ENCODE measurements at places on chromosomes 11 and 22.

DNA sequence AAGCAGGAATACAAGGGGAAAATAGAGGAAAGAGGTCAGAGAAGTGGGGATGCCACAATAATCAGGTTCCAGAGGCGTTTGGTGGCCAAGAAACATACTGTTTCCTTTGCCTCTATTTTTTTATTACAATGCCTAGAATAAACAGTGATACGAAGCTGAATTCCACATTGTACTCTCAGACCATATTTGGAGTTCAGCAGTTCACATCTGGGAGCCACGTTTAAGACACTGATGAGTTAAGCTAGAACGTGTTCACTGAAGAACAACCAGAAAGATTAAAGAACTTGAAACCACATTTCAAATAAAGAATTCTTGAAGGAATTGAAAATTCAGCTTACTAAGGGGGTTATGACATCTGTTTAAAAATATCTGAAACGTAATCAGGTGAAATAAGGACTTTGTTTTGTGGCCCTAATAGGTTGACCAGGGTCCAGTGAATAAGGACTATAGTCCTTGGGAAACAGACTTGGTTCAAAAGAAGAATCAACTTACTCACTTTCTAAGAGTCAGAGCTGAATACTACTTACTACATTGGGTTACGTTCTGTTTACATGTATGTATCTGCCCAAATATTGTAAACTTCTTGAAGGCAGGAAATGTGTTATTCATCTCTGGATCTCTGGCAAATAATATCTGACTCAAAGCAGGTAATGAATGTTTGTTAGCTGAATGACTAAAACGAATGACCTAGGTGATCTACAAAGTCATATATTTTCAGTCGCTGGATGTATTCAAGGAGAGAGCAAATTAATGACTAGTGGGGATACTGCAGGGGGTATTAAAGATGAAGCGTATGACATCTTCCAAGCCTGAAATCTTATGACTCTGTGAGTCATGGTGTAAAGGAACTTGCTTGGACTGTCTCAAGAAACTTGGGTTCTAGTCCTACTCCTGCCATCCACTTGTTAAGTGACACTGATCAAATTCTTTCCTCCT is 247.0 kb upstream of the NARS2 start:
- DNase-seq, result peak; percentile 66

GRCh38 chr11:126063507-126063852 is 814 bp upstream of the CDON start:
- DNase-seq, result no peak

GRCh38 chr11:35322318-35322979 is 96.9 kb downstream of the SLC1A2 start:
- DNase-seq, result no peak

GRCh38 chr11:67463680-67464410 is 5.2 kb downstream of the TMEM134 start:
- no peak for DNase-seq

DNA sequence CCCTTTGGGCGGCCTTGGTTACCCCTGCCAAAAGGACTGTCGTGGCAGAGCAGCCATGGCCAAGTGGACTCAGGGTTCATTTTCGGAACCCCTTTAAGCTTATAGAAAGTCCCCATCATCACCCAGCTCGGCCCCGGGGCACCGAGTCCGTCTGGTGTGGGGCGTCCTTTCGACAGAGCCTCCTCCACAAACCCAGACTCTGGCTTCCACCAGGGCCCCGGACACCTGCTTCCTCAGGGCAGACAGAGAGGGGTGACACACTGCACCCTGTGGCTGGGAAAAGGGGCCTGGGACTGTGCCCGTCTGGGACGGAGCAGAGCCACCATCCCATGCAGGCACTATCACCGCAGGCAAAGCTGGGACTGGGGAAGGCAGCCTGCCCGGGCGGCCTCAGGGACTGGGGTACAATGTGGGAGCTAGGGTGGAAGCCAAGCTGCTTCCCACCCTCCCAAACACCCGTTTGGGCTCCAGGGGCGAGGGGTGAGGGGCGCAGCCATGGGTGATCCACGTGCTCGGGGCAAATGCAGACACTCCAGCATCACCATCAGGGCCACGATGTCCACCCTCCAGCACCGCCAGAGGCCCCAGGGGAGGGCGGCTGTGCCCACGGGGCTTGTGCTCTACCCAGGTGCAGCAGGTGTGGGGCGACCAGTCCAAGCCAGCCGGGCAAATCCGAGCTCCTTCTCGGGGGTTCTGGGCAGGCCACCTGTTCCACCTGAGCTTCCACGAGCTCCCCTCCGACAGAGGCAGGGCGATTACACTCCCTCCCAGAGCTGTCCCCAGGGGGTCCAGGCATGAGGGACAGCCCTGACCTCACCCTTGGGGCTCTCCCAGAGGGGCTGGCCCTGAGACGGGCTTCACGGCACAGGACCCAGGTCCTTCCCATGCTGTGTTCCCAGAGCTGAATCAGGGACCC is 11.7 kb upstream of the MRPL23 start:
- DNase-seq, result no peak

DNA sequence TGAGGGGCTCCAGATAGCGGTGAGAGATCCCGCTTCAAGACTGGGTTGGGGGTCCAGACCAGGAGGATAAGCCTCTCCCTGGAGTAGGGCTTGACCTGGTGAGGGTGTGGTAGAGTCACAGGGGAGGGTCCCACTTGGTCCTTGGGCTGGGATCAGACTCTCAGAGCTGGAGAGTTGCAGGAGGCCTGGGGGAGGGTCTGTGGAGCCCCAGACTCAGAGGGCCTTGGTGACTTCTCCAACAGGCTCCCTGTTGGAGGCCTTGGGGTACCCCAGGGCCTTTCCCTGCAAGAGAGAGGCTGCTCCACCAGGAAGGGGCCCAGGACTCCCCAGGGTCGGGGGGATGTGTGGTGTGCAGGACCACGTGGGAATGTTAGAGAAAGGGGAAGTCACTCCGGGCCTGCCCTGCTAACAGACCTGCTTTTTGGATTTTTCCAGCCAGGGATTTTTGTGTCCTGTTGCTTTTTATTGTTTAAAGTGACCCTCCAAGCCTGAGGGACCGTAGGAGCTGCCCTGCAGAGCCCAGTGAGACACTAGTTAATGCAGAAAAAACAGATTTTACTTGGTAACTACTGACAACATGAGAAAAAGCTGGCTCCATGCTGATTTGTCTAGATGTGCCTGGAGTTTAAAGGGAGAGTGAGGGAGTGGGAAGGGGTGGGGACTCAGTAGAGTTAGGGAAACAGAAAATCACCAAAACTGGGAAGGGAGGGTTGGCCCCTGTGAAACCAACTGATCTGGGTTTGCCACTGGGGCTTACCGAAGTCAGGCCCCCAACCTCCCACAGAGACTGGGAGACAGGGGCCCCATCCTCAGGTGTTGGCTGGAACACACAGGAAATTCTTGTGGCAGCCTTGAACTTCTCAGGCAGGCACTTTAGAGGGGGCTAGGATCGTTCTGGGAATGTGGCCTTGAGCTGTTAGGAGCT is 801 bp upstream of the TXNRD2 start:
- peak; percentile 58 for DNase-seq

DNA sequence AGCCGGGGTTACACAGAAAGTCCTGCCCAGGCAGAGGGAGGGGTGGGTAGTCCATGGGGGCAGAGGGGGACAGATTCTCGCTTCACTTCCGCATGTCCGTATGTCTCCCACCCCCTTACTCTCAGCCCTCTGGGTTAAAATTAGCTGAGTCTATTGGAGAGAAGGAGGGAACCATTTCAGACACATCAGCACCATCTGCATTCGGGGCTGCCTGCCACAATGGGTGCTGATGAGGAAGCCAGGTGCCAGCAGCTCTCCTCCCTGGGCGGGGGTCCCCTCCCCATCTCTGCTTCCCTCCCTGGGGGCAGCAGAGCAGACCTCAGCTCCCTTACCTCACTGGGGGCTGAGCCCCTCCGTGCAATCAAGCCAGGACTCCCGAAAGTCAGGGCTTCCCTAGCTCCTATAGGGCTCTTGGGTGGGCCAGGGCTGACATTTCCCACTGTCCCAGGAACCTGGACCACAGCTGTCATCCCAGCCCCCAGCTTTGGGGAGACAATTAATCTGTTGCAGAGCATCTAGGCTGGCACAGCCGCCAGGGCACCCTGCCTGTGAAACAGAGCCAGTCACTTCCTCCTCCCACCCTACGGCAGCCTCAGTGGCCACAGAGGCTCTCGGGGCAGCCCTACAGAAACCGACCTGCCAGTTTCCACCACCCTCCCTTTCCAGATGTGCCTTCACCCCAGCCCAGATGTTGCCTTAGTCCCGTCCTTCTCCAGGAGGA is 67.3 kb downstream of the PDE2A start:
- DNase-seq, result no peak

GRCh38 chr11:118168751-118169150 is 7.7 kb downstream of the SCN2B start:
- DNase-seq, result no peak

DNA sequence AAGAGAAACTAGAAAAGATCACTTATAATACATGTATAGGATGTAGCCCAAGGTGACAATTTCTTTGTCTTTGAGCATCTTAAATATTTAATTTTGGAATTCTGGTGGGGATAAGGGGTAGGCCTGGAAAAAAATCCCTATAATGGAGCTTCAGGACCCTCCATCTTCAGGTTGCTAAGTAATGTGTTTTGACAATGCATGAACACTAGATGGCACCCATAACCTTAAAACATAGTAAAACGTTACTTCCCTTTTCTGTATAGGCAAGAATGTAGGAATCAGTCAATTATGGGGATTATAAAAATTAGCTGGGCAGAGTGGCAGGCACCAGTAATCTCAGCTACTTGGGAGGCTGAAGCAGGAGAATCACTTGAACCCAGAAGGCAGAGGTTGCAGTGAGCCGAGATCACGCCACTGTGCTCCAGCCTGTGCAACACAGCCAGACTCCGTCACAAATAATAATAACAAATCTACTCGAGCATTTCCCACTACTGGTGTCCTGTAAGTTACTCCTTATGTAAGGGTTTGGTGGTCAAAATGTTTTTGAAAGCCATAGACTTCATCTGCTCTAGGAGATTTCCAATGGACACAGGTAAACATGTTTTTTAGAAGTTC is 541.9 kb upstream of the CCDC90B start:
- DNase-seq, result peak; percentile 57

DNA sequence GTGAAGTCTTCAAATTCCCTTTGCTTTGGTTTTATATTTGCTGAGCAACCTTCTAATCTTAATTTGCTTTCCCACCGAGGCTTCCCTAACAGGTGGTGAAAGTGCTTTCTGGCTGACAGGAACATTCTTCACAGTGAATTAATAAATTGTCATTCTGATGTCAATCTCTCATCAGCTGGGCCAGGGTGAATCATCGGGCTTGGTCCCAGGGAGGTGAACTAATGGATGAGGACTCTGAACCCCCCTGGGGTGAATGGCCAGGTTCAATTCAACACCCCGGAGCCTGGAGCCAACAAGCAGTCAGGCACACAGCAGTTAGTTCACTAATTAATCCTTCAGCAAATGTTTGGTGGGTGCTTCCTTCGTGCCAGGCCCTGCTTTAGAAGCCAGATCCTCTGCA is 155.4 kb upstream of the PDGFD start:
- DNase-seq, result no peak

- DNase-seq, result no peak
Measured at GRCh38 chr11:86003654-86004053, 65.2 kb downstream of the PICALM start.

GRCh38 chr11:111729071-111729830 is 36.9 kb downstream of the PPP2R1B start:
- DNase-seq, result no peak

GRCh38 chr22:17787241-17787640 is 13.0 kb upstream of the BID start:
- DNase-seq, result peak; percentile 48

- no peak for DNase-seq
Measured at GRCh38 chr22:27312966-27313855, 488.3 kb downstream of the MN1 start.

- no peak for DNase-seq
Measured at GRCh38 chr11:111532365-111532709, 8.2 kb upstream of the LAYN start.

DNA sequence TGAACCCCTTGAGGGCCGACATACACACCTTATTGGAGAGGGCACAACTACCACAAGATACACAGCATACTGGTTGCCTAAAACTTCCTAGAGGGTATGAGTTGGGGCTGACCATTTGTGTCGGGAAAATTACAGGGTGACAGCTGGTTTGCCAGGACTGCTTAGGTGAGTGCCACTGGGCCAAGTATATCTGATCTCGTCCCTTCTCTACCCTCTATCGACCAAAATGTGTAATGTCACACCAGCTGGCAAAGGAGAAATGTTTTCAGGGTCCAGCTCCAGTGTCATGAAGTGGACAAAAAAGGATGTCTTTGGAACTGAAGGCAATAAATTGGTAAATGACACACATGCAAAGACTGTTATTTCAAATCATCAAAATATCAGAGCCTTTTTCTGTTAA is 126.1 kb downstream of the PGR start:
- no peak for DNase-seq

- peak; percentile 8 for DNase-seq
Measured at GRCh38 chr11:117885777-117886176, 9.3 kb upstream of the FXYD6 start.

DNA sequence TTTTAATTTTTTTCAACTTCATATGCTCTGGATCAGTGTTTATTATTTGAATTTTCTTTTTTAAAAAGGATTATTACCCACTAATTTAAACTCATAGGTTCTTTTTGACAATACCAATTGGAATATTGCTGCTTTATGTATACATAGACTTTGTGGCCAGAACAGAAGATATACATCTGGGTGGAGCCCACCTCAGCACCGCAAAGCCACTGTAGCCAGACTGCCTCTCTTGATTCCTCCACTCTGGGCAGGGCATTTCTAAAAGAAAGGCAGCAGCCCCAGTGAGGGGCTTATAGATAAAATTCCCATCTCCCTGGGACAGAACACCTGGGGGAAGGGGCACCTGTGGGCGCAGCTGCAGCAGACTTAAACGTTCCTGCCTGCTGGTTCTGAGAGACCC is 10.6 kb upstream of the C11orf58 start:
- DNase-seq, result no peak

DNA sequence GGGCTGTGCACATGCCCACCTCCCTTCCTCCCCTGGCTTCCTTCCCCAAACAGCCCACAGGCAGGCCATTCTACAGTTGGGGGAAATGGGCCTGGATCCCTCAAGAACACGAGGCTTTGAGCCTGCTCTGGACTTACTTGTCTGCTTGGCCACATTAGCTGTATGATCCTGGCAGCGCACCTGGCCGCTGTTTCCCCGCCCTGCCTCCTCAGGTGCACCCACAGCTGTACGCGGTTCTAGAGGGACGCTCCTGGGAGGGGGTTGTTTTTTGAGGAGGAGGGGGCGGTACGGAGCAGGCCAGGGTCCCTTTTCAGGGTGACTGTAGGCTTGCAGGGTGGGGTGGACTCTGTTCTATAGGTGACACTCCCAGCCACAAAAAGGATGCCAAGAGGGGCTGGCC is 11.5 kb upstream of the SUN2 start:
- DNase-seq, result no peak

- DNase-seq, result no peak
Measured at GRCh38 chr11:70405679-70406395, 7.5 kb downstream of the CTTN start.

GRCh38 chr11:113715882-113716625 is 9.9 kb upstream of the TMPRSS5 start:
- no peak for DNase-seq

DNA sequence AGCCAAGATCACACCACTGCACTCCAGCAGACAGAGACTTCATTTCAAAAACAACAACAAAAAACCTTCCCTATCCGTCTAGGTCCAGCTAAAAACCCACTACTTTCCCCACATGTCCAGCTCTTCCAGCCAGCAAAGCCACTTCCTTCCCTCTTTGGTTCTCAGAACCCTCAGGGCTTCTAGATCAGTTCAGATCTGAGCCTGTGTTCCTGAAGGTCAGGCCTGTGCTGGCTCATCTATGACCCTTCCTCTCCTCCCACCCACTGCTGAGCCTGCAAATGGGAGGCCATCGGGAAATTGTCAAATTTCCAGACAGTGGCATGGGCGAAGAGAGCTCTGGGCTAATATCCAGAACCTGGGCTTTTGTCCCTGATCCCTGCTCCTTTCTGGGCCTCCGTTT is 37.8 kb downstream of the SLCO2B1 start:
- no peak for DNase-seq
